ENCODE measurements at places on chromosomes 3 and 15.
A peak's percentile ranks its signal among the peaks of the same experiment; 100 is the strongest.

DNA sequence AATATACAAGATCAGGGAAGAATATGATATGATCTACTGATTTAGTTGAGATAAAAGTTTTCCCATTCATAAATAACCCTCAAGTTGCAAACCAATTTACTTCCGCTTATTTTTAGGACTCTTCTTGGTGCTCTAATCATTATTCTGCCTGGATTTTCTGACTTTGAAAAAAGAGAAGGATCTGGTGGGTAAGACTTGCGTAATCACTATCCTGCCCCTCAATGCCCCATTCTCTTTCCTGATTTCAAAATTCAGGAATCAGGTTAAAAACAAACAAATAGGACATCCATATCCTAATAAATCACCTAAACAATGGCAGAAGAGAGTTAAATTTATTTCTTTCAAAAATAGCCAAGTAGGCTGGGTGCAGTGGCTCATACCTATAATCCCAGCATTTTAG, 127.5 kb downstream of the CLASP2 start:
- H3K36me3 ChIP-seq, result peaks cover 79% of the 10 kb centered on the region
- no peak overlapping the region for H3K4me3 ChIP-seq
- no peaks in the 10 kb centered on the region for H3K27me3 ChIP-seq
- no peak for DNase-seq
- no peaks in the 10 kb centered on the region for H3K4me1 ChIP-seq

GRCh38 chr3:172112734-172113120, 73.3 kb downstream of the FNDC3B start:
- no peaks in the 10 kb centered on the region for H3K27me3 ChIP-seq
- no peak overlapping the region for H3K4me3 ChIP-seq
- no peaks in the 10 kb centered on the region for H3K36me3 ChIP-seq

GRCh38 chr15:66993874-66994696, 71.3 kb upstream of the SMAD3 start:
- H3K4me1 ChIP-seq, result no peaks in the 10 kb centered on the region
- H3K4me3 ChIP-seq, result no peak overlapping the region
- H3K27ac ChIP-seq, result no peak overlapping the region
- no peaks in the 10 kb centered on the region for H3K27me3 ChIP-seq
- DNase-seq, result no peak
- H3K36me3 ChIP-seq, result no peaks in the 10 kb centered on the region

DNA sequence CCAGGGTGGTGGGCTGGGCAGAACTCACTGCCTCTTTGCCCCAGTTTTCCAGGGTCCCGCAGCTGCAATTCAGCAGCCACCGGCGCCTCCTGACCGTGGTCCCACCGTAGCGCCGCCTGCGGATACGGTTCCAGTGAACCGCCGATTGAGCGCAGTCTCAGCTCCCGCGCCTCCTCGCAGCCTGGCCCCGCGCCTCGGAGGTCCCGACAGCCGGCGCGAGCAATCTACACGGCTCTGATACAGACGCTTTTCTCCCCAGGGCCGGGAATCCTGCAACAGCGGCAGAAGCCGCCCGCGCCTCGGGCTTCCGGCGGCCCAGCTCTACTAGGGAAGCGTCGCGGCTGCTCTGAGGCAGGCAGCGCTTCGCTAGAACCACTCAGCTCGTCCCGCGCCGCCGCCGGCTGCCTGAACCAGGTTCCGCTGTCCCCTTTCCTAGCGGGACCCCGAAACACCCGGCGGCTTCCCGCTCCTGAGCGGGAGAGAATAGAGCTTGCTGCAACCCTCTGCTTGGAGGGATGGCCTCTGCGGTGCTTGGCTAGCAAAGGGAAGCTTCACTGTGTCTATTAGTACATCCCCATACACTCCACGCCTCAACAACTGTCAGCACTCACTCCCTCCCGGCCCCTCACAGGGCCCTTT, 3.1 kb downstream of the FOXL2NB start:
- DNase-seq, result no peak
- peaks cover 29% of the 10 kb centered on the region for H3K27me3 ChIP-seq
- H3K4me1 ChIP-seq, result peaks cover 28% of the 10 kb centered on the region
- H3K36me3 ChIP-seq, result no peaks in the 10 kb centered on the region
- peak overlapping the region; percentile 39 for H3K4me3 ChIP-seq
- no peak overlapping the region for H3K27ac ChIP-seq

DNA sequence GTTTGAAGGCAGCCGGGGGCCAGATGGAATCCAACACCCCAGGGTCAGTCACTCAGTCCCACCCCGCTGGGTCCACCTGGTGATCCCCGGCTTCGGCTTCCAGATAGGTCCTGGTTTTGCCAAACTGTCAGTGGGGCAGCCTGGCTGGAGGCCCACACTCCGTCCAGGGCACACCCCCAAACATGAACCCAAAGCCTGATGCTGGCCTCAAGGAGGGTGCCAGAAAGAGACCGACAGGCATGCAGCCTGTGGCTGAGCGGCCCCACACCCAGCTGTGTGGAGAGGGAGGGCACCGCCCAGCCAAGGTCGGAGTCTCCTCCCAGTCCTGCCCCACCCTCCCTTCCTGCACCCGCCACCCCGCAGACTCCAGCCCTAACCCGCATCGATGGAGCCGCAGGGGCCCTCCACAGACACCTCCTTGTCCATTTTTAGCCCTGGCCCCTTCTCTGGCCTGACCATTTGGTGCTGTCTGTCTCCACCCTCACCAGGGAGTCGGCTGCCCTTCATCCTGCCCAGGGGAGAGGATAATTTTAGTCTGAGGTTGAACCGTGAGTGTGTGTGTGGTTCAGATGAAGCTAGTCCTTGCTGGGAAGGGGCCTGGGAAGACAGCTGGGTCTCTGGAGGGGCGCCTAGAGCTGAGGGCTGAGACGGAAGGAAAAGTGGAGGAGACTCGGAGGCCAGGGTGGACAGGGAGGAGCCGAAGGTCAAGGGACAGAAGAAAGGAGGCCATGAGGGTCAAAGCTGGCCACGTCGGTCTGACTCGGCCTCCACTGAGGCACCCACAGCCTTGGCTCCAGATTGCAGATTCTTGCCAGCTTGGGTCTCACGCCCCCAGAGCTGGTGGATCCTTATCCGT, 23.1 kb downstream of the TNK2 start:
- H3K27ac ChIP-seq, result peak overlapping the region; percentile 7
- peaks cover 2% of the 10 kb centered on the region for H3K4me1 ChIP-seq
- no peak for DNase-seq
- peaks cover 15% of the 10 kb centered on the region for H3K36me3 ChIP-seq
- no peaks in the 10 kb centered on the region for H3K27me3 ChIP-seq
- no peak overlapping the region for H3K4me3 ChIP-seq

DNA sequence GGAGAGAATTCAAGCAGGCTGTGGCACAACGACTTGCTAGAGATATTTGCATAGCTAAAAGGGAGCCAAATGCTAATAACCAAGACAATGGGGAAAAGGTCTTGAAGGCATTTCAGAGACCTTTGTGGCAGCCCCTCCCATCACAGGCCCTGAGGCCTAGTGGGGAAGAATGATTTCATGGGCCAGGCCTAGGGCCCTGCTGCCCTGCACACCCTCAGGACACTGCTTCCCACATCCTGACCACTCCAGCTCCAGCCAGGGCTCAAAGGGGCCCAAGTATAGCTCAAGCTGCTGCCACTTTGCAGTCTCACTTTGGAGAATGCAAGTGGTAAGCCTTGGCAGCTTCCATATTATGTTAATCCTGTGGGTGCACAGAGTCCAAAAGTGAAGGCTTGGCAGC, 21.5 kb upstream of the PTPN23 start:
- no peak overlapping the region for H3K27ac ChIP-seq
- no peaks in the 10 kb centered on the region for H3K36me3 ChIP-seq
- DNase-seq, result no peak

- no peaks in the 10 kb centered on the region for H3K36me3 ChIP-seq
- H3K27me3 ChIP-seq, result no peaks in the 10 kb centered on the region
- H3K4me3 ChIP-seq, result no peak overlapping the region
- DNase-seq, result no peak
- no peak overlapping the region for H3K27ac ChIP-seq
Observed at GRCh38 chr3:59249004-59249403, 199.2 kb upstream of the CFAP20DC start.

DNA sequence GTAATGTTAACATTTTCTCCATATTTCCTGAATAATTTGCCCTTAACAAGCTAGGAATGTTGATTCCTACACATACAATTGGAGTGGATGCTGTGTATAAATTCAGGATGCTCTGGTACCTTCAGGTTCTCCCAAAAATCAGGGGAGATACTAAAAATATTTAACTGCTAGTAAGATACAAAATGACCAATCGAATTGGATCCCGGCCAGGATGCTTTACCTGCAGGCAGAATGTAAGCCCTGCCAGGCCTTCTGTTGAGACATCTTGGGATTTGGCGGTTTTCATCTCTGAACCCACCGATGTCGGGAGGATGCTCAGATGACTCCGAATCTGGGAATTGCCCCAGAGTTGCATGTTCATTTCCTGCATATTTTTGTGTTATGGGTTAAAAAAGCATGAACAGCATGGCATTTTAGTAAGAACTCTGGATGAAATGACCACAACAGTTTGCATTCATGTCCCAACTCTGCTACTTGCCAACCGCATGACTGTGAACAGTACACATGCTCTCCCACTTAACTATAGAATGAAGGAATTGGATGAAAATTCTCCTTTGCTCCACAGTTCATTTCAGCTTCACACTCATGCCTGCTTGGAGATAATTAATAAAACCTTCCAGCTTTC, 241.4 kb upstream of the TBL1XR1 start:
- no peak for DNase-seq
- no peak overlapping the region for H3K4me3 ChIP-seq
- no peaks in the 10 kb centered on the region for H3K4me1 ChIP-seq
- no peaks in the 10 kb centered on the region for H3K36me3 ChIP-seq

DNA sequence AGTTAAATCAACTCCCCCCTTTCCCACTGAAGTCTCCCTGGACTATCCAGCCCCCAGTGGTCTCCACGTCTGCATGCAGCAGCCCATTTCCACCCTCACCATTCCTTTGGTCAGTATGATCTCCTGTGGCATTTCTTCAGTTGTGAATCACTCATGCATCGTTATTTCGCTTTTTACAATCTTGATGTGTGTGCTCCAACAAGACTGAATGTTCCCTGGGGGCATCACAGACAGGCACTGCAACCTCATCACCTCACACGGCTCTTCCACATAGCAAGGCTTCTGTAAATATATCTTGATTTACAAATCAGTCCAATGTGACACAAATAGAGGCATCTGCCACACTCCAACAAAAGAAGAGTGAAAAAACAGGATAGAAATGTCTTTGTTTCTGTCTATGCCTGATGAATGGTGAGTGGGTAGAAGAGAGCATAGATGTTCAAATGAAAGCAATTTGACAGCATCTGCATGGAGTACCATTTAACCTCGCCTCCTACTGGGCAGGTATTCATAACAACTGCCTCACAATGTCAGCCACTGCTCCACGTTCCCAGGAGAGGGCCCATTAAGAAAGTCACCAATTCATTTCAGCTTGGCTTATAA, 5.2 kb downstream of the HEG1 start:
- no peak overlapping the region for H3K27ac ChIP-seq
- DNase-seq, result no peak
- H3K36me3 ChIP-seq, result no peaks in the 10 kb centered on the region
- H3K27me3 ChIP-seq, result no peaks in the 10 kb centered on the region
- no peak overlapping the region for H3K4me3 ChIP-seq
- H3K4me1 ChIP-seq, result peaks cover 71% of the 10 kb centered on the region

DNA sequence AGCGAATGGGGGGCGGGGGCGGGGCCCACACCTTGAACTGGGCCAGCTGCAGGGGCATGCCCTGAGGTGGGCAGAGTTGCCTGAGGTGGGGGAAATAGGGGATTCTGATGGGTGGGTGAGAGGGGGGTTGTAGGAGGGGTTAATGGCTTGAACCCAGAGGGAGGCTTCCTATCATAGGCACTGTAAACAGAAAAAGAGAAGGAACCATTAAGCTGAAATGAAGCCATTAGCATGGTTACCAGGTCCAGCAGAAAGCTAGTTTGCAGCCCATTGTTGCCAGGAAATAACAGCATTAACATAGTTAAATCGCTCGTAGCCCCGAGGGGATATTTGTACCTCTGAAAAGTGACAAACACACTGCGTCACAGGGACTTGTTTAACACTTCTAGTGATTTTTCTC, 29.0 kb downstream of the ETV5 start:
- peaks cover 11% of the 10 kb centered on the region for H3K36me3 ChIP-seq
- DNase-seq, result no peak

Data from esophagus squamous epithelium (tissue), 5 donors.